Erythroblast (primary cell): ENCODE measurements at places on chromosomes 13 and 19.

DNA sequence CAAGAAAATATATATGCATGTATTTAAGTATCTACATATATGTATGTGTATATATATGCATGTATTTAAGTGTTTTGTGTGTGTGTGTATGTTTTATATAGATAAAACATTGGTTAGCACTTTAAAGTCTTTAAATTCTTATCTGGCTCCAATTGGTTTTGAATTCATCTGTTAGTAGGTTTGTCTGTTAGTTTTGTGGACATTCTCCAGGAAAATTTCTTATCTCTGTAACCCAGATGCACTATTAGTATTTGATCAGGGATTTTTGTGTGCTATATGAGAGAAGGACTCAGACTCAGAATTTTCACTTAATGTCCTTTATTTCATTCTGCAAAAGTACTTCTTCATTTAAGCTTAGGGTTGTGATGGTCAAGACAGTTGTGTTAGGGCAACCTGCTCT is 103.1 kb downstream of the ITGBL1 start:
- DNase-seq = peak; percentile 70

- no peak for DNase-seq
Observed at GRCh38 chr13:112931028-112931934, 37.7 kb upstream of the MCF2L start.

- no peak for DNase-seq
Observed at GRCh38 chr13:71148396-71148795, 718.6 kb downstream of the DACH1 start.

- peak; percentile 72 for DNase-seq
Observed at GRCh38 chr19:19477705-19478383, 37.5 kb downstream of the TSSK6 start.

GRCh38 chr19:2294687-2295335 is 12.8 kb upstream of the PEAK3 start:
- no peak for DNase-seq

- no peak for DNase-seq
Observed at GRCh38 chr13:29845440-29846056, 4.9 kb downstream of the UBL3 start.

DNA sequence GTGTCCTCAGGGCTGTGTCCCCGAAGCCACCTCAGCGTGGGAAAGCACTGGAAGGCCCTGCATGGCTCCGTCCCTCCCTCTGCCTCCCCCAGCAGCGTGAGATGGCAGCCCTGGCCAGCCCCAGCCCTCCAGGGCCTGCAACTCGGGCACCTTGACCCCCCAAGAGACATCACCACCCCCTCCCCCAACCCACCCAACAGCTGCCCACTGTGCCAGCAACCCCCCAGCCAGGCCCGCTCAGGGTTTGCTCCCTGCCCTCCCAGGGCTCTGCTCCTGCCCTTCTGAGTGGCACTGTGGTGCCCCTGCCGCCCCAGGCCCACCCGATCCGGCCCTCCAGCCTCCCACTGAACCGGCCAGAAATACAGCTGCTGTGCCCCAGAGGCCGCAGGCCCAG is 1.5 kb upstream of the ASPDH start:
- DNase-seq = no peak

DNA sequence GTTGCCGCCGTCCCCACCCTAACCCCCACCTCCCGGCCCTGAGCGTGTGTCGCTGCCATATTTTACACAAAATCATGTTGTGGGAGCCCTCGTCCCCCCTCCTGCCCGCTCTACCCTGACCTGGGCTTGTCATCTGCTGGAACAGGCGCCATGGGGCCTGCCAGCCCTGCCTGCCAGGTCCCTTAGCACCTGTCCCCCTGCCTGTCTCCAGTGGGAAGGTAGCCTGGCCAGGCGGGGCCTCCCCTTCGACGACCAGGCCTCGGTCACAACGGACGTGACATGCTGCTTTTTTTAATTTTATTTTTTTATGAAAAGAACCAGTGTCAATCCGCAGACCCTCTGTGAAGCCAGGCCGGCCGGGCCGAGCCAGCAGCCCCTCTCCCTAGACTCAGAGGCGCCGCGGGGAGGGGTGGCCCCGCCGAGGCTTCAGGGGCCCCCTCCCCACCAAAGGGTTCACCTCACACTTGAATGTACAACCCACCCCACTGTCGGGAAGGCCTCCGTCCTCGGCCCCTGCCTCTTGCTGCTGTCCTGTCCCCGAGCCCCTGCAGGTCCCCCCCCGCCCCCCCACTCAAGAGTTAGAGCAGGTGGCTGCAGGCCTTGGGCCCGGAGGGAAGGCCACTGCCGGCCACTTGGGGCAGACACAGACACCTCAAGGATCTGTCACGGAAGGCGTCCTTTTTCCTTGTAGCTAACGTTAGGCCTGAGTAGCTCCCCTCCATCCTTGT is 6.4 kb downstream of the YIPF2 start:
- no peak for DNase-seq

DNA sequence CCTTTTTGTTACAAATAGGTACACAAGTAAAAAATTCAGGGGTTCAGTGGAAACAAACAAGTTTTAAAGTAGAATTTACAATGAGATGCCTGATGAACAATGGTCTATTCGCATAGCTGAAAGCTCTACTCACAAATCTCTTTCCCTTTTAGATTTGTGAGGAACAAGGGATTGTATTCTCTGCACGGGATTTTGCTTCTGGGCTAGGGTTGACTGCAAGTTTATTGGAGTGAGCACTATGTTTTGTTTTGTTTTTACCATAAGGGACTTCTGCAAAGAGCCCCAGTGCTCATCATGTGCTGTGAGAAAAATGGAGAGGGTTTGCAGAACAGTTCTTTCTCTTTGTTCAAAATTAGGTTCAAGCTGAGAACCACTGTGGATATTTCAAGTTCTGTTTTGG is 160.5 kb downstream of the DLEU7 start:
- DNase-seq = no peak

DNA sequence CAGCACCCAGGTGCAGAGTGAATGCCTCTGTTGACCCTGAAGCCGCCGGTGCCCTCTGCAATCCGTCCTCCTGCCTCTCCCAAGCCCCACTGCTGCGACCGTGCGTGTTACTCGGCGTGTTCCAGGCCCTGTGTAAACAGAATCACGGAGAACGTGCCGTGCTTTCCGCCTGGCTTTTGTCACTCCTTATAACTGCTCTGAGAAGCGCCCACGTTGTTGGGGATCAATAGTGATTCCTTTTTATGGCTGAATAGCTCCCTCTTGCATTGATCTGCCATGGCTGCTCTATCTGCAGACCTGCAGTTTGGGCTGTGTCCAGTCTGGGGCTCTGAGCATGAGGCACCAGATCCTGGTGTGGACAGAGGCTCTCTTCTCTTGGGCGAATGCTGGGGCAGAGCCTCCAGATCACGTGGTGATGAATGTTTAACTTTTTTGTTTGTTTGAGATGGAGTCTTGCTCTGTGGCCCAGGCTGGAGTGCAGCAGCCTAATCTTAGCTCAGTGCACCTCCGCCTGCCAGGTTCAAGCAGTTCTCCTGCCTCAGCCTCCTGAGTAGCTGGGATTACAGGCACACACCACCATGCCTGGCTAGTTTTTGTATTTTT is 15.8 kb downstream of the ADPRHL1 start:
- no peak for DNase-seq

- no peak for DNase-seq
Observed at GRCh38 chr13:94267581-94268366, 211.7 kb downstream of the DCT start.

DNA sequence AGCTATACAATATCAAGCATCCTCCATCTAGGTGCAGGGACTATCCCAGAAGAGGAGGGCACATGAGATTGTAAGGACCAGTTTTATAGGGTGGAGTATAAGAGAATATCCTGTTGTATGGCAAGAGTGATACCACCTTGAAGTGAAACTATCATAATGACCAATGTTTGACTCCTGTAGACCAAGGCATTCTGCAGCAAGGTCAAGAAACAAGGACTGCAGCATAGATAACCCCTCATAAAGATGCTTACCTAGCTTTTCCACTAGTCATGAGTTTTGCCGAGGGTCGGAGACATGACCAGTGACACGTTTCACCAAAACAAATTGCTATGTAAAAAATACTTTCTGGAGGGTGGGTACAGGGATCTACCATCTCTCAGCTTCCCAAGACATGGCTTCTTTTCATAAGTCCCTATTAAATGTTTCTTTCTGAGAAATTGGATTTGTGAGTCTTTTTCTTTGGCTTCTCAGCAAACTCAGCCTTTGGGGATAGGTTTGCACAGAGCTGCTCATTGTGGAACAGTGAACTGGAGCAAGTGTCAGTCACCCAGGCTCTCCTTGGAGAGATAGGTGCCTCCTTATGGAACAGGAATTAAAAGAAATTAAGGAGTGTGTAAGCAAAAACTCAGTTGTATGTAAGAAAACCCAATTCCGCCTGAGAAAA is 28.2 kb upstream of the CYSLTR2 start:
- DNase-seq = no peak

DNA sequence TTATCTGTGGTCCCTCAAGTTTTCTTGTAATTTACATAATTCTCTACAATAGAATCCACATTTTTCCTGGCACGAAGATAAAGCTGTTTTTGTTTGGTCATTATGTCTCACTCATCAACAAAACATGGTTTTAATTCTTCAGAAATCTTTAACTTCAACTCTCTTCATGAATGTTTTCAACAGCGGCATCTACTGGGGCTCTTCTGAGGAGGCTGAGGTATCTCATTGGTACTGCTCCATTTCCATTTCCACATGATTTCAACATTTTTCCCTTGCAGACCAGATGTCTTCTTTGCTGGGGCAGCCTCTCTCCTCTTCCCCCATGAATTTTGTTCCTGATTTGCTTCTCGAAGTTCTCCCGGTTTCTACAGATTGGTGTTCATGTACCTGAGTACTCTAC is 5.8 kb upstream of the KBTBD7 start:
- no peak for DNase-seq

DNA sequence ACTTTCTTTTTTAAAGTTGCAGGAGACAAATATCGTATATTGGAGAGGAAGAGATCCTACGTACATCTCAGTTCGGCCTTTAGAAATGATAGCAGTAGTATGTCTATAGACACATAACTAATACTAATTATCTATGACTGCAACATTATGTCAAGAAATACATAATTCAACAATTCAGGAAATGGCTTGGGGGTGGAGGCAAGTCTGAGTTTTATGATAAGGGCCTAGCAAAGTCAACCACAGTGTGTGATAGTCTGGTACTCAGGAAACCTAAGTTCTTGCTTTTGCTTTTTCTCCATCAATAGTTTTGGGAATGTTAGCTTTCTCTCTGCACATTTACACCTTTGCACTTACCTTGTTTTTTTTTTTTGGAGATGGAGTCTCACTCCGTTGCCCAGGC is 27.5 kb upstream of the OBI1 start:
- DNase-seq = no peak

DNA sequence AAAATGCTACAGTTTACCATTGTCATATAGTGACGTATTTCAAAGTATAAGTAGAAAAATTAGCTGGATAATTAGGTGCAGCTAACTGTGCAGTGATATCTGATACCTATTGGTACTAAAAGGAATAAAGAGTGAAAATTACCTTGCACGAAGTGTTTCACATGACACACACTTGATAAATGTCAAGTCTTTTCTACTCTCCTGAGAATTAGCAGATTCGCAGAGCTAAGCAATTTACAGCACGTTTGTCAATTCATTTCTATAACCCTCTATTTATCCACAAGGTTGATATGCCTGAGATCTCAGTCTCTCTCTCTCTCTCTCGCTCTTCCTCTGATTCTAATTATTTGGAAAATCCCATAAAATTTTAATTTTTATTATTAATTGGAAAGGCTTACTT is 1109.0 kb downstream of the EFNB2 start:
- DNase-seq = no peak

- no peak for DNase-seq
Observed at GRCh38 chr19:2528675-2529101, 52.8 kb downstream of the GADD45B start.

- DNase-seq = no peak
Observed at GRCh38 chr19:46609511-46610412, 8.6 kb downstream of the CALM3 start.

DNA sequence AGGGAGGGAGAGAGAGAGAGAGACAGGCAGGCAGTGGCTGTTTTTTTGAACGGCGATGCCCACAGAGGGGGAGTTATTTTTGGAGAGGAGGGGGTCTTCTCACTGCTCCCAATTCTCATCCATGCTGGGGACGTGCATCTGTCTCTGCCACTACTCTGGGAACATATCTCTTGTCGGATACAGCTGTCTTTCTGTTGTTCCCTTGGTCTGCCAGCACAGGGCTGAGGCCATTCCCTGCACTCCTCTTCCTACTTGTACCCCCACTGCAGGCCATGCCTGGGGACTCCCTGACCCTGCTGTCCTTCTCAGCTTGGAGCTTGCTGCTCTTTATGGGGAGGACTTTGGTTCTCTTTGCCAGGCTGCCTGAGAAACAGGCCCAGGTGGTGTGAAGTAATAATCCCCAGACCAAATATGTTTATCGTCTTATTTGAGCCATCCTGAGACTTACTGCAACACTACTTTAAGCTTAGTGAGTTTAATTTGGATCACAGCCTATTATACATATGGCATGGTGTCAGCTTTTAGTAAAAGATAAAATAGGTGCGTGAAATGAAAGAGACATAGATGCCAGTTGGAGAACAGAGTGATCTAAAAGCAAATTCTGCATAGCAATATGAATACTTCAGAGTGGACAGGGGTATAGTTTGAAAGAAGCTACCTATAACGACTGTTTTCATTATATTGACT is 19.1 kb downstream of the LRCH1 start:
- no peak for DNase-seq

- DNase-seq = peak; percentile 46
Observed at GRCh38 chr19:3175781-3176714, 2.5 kb upstream of the S1PR4 start.

DNA sequence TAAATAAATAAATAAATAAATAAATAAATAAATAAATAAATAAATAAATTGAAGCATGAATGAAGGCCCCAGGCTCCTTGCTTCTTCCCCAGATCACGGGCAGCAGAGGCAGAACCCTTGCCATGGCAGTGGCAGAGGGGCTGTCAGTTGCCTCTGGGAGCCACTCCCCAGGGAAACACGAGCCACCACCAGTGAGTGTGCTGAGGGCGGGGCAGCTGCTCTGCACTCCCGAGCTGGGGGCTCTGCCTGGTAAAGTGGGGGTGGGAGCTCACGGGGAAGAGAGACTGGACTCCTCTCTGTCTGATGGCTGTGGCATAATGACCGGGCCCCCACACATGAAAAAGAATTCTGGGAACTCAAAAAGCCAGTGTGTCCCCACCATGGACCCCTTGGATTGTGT is 7.8 kb downstream of the FCAR start:
- no peak for DNase-seq

- no peak for DNase-seq
Observed at GRCh38 chr19:12940897-12941296, 2.5 kb downstream of the CALR start.

DNA sequence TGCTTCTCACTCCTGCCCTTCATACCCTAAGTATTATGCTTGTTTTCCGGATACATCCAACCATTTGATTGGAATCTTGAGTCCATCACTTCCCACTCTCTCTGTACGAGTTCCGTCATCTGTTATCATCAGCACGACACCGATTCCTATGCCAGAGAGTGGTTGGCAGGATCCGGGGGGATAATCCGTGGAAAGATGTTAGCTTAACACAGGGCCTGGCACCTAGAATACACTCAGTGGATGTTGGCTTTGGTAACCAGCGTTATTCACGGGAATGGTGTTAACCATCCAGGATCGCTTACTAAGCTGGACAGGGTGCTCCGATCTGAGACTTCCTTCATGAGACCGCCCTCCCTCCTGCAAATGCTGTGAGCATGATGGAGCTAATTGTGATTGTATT is 12.4 kb downstream of the VSTM2B start:
- no peak for DNase-seq

GRCh38 chr13:106182404-106182803 is 353.1 kb downstream of the EFNB2 start:
- no peak for DNase-seq

- no peak for DNase-seq
Observed at GRCh38 chr19:28949535-28949934, 263.4 kb downstream of the UQCRFS1 start.
